Prostate gland (tissue), 2 donors: ENCODE measurements at places on chromosomes 12 and 14. TPM values are rescaled to one million over a fixed set of nuclear protein-coding genes. Genes with fewer than 3 reads are reported as not detected.
A peak's percentile ranks its signal among the peaks of the same experiment; 100 is the strongest.

KITLG gene
- total RNA-seq, result 23.2 TPM

ASB2 gene
- total RNA-seq, result 17.4 TPM

ESPL1 gene
- total RNA-seq, result 0.55 TPM

ABCC9 gene
- total RNA-seq, result 10.5 TPM

GRIP1 gene
- total RNA-seq, result 19.5 TPM

- no peak for DNase-seq
These were observed 939.0 kb upstream of the ATXN7L3B start for GRCh38 chr12:73598626-73599025.

DNA sequence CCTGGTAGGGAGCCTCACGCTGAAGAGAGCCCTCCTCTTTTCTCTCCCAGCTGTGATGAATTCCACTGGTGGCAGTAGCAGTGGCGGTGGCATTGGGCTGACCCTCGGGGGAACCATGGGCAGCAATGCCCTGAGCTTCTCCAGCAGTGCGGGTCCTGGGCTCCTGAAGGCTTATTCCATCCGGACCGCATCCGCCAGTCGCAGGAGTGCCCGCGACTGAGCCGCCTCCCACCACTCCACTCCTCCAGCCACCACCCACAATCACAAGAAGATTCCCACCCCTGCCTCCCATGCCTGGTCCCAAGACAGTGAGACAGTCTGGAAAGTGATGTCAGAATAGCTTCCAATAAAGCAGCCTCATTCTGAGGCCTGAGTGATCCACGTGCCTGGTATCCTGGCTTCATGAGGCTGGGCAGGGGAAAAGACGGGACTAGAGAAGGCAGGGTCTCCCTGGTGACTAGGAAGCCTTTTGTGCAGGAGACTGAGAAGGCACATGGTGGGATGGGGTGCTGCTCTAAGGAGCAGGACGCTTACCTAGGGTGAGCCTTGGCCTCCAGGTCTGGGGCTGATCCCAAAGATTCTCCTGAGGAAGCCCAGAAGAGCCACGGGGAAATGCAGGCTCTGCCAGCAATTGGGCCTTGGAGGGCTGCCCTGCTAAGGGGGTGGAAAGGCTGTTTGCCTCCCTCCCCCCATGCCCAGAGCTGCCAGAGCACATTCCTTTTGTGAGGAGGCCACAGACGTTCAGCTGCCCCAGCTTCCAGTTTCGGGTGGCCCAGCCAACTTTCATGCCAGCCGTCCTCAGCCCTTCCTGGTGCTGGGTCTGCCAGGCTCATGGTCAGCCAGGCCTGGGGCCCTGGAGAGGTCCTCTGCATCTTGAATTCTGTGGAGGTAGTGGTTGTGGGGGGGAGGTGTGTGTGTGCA lies 15.8 kb downstream of the KRT7 start:
- peak; percentile 85 for DNase-seq

DNA sequence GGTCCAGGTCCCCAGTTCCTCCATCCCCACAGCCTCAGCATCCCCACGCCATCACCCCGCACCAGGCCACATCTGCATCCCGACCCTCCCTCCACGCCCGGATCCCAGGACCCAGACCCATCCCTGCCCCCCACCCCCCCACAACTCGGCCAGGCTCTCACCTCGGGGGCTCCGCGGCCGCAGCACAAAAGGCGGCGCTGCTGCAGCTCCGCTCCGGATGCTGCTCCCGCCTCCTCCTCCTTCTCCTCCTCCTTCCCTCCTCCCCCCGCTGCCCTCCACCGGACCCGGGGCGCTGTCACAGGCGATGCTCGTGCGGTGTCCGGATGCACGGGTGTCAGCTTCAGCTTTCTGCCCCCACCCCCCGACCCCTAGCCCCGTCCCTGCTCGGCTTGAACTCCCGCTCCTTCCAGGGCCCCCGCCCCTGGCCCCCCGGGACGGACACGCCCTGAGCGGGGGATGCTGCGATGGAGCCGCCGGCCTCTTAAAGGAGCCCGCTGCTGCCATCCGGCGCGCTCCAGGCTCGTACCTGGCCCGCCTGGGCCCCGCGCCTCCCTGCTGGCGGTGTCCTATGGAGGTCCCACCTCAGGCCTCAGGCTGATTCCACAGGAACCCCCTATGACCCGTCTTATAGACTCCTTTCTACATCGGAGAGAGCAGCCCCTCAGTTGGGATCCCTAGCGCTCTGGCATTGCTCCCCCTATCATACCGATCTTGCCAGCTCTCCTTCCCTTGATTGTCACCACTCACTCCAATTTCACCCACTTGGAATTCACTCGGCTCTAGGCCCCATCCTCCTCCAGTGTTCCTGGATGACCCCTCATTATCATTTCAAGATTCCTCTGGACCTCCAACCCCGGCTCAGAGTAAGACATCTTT lies at the start of gene MAP3K12:
Gene MAP3K12 (minus strand): TSS at position 193 of the 876 bp plus-strand sequence. CDS start 12,067 bp downstream, outside the sequence.
- DNase-seq, result no peak

DNA sequence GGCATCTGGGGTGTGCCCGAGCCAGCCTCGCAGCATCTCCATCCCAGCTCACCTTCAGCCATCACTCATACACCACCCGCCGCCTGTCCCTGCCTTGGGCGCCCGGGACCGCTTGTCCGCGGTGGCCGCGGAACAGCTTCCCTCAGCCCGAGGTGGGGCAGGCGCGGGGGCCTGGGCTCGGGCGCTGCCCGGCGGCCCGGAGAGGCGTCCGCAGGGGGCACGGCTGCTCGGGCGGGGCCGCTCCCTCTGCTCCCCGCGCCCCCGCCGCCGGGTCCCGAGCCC lies 430 bp downstream of the SLC41A2 start:
- no peak for DNase-seq

GRCh38 chr12:6914947-6915788 lies 788 bp downstream of the ENO2 start:
- no peak for DNase-seq

DNA sequence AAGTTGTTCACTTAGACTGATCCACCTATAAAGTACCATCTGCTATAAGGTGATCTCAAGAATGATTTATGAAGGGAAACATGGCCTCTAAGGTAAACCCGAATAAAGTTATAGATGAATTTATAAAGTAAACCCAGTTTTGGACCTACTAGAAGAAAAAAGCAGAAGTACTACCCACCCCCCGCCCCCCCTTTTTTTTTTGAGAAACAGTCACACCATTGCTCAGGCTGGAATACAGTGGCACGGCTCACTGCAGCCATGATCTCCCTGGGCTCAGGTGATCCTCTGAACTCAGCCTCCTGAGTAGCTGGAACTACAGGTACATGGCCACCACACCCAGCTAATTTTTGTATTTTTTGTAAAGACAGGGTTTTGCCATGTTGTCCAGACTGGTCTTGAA lies 3.9 kb downstream of the ENTPD5 start:
- DNase-seq, result no peak

- DNase-seq, result no peak
These were observed 507.4 kb upstream of the TBX3 start for GRCh38 chr12:115191342-115191741.

DNA sequence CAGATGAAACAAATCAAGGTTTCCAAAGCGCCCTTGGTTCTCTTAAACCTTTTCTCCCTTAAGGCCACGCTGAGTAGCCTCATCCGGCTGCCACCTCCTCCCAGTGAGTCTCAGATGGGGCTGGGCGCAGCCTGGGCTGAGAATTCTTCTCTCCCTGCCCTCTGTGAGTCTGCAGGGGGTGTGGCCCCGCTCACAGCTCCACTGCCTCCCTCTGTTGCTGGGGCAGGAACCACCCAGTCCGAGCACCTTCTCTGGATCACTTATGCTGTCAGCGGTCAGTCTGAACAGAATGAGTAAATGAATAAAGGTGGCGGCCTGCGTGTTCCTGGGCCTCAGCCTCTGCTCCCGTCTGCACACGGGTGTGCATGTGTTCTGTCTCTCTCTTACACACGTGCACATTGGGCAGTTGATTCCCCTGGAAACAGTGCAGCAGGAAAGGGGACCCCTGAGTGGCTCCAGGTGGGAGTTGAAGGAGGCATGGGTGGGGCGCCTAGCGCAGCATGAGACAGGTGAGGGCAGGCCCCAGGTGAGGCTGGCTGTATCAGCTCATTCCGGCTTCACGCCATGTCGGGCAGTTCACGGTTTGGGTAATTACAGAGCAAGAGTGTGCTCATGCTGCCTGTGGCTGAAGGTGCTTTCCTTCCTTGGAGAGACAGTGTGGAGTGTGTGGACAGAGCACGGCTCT lies 4.3 kb downstream of the PAPLN start:
- DNase-seq, result no peak

DNA sequence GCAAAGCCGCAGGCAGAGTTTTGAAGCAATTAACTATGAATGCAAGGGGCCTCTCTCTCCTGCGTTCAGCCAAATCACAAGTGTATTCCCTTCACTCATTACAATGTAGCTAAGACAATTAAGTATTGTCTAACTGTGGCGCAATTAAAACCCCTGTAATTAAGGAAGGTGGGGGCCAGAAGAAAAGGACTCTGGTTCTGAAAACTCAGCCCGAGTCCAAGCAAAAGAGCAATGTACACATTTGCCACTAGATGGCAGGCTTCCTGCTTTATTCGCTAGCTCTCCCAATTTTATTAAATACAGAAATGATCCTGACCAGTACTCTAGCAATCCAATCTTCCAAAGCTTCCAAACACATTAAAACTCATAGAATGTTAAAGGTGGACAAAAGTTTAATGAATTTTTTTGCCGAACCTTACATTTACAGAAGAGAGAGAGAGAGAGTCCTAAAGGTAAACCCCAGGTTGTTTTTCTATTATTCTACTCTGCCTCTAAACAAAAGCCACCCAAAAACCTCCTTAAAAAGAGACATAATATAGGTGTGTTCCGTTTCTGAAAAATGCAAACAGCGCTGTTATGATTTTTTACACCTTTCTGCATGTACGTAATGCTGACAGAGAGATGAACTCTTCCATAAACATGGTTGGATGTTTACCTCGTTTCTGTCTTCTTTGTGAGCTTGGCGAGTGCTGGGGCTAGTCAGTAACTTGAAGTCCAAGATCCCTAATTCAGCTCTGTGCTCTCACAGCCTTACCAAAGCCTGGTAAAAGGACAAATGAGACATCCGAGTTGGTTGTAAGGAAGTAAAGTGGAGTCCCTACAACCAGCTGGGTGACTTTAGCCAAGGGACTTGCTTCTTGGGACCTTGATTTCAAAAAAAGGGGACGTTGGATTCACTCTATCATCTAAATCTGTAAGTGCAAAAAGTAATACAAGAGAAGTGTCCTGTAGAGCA lies 50.9 kb upstream of the VASH1 start:
- no peak for DNase-seq

DNA sequence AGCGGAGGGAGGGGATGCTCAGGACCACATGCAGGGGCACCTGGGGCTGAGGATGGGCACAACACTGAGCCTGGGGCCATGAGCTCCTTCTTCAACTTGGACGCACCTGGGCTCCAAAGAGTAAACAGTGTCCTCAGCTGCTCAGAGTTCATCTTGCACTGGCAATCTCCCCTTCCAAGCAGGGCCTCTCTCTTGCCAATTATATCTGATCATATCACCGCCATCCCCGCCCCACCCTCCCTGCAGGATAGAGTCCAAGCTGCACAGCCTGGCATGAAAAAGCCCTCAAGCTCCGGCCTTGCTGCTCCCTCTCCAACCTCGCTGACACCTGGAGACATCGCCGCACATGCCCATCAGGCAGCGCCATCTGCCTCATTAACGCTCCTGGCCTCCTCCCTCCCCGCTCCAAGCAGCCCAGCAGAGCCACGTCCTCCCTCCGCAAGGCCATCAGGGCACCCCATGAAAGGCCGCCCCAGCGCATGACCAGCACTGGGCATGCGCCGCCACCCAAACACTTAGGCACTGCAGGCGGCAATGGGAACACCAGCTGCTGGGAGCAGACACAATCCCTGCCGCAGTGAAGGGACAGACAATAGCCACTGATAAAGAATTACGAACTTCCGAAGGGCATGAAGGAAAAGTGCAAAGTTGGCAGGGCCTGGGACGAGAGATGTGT lies 88.8 kb downstream of the CHGA start:
- no peak for DNase-seq

GRCh38 chr12:27710592-27711316 lies at the start of gene MRPS35:
TSS of gene MRPS35 (plus strand) at chr12:27710832. CDS start at chr12:27710844, 12 bp downstream.
- DNase-seq, result peak; percentile 89

GRCh38 chr12:10381928-10382628 lies 7.8 kb downstream of the KLRK1 start:
- no peak for DNase-seq

DNA sequence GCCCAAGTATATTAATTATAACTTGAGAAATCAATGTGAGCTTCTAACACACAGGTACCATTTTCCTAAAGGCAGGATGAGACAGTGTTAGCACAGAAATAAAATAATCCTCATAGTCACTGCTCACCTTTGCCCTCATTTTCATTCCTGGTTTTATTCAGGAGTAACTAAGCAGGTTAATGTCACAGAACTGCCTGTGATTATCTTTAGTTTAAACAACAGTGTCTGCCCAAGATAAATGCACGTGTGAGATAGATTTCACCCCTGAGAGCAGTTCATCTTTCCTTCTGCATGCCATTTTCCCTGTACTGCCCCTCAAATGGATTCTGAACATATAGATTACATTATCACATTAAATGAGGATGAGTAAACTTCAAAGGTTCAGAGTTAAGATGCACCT lies 250.7 kb downstream of the RMST start:
- no peak for DNase-seq

DNA sequence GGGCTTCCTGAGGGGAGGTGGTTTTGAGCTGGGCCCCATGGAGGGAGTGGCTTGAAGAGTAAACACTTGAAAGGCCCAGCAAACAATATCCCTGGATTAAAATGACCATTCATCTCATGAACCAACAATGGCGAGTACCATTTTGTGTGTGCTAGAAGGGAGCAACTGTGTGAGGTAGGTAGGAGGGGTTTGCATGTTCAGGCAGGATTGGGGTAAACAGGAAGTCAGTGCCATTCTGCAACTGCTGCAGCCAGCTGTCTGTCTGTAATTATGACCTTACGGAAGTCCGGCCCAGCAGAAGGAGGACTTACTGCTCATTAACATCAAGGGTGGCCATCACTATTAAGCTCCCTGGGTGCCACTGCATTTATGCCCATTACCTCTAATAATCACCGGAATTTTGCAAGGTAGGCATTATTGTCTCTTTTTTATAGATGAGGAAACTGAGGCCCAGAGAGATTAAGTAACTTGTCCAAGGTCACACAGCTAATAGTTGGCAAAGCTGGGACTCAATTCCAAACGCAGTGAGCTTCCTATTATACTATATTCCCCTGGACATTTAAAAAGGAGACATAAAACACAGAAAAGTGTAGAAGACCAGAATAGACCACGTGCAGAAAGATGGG lies 16.6 kb upstream of the IFI27L2 start:
- DNase-seq, result no peak

DNA sequence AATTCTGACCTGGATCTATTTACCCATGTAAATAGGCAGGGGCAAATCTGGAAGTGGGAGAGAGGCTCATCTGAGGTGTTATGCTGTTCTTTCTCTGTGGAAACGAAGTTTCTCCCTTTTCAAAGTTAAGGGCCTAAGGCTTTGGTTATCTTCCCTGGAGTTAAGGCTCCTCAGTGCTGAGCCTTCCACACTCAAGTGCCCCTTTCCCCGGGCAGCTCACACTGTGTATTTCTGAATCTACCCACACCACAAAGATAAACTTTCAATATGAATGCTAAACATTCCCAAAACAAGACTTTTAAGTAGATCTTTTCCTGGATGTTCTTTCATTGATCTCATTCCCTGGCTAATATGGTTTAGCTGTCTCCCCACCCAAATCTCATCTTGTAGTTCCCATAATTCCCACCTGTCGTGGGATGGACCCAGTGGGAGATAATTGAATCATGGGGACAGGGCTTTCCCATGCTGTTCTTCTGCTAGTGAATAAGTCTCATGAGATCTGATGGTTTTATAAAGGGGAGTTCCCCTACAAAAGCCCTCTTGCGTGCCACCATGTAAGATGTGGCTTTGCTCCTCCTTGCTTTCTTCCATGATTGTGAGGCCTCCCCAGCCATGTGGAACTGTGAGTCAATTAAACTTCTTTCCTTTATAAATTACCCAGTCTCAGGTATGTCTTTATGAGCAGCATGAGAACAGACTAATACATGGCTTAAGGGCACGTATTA lies 251.1 kb downstream of the NAV3 start:
- DNase-seq, result no peak

GRCh38 chr12:56898938-56899337 lies 35.3 kb downstream of the SDR9C7 start:
- DNase-seq, result no peak
